ENCODE measurements at places on chromosomes 11 and 22.

DNA sequence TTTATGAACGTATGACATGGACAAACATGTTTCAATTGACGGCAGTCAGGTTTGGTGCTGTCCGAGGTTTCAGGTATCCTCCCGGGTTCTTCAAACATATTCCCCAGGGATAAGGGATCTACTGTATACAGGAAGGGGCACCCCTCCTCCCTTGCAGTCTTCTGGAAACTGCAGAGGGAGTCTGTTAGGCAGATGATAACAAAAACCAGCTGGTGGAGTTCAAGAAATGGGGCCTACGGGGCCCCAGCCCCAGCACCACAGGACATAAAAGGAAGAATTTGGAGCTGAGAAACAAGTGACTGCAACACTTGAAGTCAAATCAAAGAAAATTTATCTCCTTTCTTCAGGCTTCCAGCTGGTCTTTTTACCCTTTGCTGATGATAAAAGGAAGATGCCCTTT, 32.1 kb downstream of the SNU13 start:
- no peak for DNase-seq

DNA sequence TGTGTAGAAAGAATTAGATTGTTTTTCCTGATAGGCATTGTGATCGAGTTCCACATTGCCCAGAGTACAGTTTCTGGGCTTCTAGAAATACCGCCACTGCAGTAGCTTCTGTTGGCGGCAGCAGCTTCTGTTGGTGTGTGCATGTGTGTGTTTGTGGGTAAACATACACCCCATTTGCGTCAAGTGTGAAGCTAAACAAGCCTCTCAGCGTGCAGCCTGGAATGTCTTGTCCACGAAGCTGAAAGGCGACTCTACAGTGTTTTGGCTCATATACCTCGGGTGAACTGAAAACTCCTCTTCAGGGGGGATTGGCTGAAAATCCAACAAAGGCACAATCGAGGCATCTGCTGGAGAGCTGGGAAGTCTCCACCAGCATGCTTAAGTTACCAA, 112.0 kb upstream of the E2F8 start:
- no peak for DNase-seq

DNA sequence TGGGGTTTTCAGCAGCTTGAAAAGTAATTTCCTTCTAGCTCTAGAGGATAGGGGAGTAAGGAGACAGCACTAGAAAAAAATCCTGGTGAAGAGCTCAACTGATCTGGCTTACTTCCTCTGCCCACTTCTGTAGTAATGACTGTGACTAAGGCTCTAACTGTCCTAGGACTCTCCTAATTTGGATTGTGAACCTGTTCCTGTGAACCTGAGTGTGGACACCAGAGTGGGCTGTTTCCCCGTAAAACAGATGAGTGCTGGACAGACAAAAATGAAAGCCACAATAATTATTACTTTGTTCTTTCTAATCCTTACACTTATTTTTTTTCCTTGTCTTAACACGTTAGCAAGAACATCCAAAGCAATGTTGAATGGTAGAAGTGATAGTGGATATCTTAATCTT, 154.1 kb downstream of the AASDHPPT start:
- DNase-seq, result no peak

DNA sequence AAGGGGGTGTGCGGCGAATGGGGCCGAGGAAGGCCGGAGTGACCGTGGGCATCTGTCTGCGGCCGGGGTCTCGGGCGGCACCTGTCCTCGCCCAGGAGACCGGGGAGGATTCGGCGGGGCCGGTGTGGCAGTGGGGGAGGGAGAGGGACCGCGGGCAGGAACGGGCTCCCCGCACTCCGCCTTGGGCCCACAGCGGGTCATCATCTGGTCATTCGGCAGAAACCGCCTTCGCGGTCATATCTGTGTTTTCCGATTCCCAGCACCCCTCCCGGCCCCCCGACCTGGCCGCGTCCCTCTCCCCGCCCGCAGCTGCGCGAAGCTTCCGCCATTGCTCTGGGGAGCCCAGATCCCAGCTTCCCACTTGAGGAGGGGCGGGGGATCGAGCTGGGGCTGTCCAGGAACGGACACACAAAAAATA, 824 bp upstream of the CBX6 start:
- DNase-seq, result no peak

GRCh38 chr22:27814993-27815392, 13.4 kb upstream of the MN1 start:
- DNase-seq, result no peak

DNA sequence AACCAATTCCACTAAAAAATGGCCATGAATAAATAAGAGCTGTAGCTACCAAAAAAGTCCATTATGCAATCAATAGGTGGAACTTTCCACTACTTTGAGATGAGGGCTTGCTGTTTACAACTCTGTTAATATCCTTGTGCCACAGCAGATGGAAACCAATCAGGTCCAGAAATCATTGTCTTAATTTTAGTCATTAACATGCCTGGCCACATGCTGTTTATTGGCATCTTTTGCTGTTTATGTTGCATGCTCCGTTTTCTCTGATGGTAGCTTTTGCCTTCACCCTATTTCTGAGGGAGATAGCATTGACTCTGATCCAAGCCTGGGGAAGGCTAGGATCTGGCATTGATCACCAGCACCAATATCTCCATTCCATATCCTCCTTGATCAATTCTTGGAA, 192.9 kb upstream of the SEZ6L start:
- DNase-seq, result no peak

GRCh38 chr11:94794287-94795168, 26.4 kb downstream of the AMOTL1 start:
- no peak for DNase-seq

DNA sequence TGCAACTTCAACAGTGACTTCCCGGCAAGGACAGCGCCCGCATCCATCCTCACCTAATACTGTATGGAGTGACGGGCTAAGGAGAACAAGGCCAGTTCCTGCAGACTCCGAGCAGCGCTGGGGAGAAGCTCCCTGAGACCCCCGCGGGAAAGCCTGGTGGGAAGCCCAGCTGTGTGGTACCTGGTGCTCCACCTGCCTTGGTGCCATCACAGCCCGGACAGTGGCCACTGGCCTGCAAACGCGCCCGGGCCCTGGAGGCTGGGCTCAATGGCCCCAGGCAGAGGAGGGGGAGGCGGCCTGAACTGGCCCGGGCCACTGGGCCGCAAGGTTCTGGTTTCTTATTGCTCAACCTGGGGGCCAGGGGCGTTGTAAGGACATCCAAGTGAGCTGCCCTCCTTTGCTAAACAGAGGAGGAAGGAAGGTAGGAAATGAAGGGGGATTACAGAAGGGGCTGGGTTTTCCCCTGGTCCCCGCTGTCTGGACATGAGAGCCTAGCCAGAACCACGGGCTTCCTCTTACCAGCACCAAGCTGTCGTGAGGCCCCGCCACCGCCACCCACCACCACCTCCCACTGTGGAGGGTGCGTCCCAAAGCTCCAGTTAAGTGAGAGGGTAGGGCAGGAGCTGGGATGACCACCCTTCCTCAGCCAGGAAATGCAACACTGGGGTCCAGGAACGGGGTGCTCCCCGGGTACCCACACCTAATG, 8.5 kb upstream of the CDC42BPG start:
- no peak for DNase-seq

DNA sequence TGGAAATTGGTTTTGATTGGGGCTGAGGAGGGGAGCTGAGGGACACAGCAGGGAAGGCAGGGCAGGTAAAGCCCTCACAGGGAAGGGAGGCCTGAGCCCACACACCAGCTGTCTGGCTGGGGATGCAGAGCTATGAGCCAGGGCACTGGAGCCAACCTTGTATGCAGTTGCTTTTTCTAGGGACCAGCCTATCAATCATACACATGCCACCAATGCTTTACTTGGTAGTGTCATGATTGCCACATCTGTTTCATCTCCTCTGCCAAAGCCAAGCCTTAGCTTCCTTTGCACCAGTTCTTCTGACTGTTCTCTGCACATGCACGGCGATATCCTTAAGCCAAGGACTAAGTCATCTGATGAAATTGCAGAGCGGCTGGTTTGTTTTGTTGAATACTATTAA, 207.1 kb upstream of the PLET1 start:
- DNase-seq, result no peak

DNA sequence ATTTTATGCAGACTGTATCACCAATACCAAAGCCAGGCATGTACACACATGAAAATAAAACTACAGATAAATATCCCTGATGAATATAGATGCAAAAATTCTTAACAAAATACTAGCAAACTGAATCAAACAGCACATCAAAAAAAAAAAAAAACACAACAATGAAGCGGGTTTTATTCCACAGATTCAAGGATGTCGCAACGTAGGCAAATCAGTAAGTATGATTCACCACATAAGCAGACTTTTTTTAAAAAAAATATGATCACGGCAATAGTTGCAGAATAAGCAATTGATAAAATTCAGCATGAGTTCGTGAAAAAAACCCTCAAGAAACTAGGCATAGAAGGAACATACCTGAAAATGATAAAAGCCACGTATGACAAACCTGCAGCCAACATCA, 21.3 kb downstream of the OR51F1 start:
- DNase-seq, result no peak

DNA sequence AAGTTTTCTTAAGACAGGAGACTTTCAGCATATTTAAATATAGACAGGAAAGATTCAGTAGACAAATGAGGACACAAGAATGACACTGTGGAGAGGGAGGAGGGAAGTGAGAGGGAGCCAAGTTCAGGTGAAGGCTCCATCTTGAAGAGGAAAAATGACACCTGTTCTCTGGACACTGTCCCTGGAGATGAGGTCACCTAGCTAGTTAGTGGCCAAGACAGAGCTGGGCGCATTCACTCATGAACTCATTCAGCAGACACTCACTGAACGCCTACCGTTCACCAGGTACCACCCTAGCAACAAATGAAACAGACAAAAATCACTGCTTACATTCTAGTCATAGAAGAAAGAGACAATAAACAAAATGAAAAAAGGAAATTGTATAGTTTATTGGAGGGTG, 103.3 kb upstream of the PARVA start:
- DNase-seq, result no peak

DNA sequence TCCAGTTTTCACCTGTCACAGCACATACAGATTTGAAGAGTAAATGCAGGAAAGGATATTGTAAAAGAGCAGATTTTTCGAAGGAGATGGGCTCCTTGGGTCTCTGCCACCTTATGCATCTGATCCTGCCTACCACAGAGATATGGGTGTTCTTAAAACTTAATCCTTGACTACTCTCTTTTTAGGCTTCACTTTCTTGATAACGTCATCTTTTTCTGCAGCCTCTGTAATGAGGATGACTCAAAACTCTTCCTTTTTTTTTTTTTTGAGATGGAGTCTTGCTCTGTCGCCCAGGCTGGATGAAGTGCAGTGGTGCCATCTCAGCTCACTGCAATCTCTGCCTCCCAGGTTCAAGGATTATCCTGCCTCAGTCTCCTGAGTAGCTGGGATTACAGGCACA, 7.8 kb downstream of the PRR14L start:
- no peak for DNase-seq

DNA sequence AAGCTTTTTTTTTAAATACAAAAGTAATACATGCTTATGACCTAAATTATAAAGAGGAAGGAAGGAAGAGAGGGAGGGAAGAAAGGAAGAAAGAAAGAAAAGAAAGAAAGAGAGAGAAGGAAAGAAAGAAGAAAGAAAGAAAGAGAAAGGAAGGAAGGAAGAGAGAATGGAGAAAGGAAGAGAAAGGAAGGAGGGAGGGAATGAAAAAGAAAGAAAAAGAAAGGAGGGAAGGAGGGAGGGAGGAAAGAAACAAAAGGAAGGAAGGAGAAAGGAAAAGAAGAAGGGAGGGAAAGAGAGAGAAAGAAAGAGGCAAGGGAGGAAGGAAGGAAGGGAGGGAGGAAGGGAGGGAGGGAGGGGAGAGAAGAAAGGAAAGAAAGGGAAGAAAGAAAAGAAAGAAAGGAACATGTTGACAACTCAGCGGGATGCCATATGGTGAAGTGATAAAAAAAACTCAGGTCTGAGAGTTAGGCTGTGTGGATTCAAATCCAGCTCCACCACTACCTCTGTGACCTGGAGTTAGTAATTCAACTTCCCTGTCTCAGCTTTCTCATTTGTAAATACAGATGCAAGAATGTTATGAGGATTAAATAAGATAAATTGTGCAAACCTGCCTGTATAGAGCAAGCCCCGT, 9.6 kb upstream of the EED start:
- no peak for DNase-seq

DNA sequence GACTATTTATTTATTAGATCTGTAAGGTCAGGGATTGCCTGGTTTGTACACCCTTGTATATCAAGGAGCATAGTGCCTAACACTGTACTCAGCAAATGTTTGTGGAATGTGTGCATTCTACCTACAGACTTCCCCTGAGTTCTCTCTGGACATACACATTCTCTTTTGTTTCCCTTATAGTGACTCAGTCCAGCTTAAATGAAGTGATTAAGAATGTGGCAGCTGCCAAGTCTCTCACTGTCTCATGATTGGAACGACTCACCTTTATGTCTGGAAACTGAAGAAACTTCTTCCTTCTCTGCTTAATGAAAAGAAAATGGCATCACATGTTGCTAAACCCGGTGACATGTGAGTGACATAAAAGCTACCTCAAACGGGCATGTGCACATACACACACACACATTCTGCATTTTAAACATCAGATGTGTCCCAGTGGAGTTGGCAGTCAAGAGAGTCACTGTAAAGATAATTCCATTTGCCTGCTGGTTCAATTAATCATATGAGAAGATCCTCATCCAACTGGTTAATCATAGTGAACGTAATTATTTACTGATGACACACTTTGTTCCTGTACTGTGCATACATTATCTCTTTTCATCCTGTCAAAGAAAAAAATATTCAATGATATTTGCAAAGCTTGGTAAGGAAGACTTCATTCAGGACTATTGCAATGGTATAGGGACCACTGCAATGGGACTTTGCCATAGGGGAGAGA, 42.8 kb downstream of the GLYAT start:
- no peak for DNase-seq

DNA sequence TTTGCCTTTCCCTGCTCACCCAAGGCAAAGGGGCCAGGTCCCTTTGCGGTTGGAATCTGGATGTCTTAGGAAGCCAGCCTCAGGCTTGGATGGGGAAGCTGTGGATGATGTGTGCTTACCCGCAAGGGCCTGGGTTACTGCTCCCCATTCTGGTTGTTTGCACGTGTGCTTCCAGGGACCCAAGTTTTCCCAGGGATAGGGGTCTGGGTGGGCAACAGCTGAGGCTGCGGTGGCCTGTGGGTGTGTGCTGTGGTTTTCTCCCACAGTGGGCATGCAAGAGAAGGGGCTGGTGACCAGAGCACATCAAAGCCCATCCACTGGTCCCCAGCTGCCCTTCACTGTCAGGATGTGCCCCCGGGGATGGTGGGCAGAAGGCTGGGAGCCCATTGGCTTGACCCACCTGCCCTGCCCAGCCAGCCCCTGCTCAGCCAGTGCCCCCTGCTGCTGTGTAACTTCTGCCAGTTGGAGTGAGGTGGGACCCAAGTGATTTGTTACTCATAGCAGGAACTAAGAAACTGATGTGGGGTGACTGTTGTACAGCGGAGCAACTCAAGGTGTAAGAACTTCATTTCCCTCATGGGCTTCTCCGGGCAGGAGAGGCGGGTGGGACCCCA, 3.3 kb downstream of the CAPN5 start:
- no peak for DNase-seq

DNA sequence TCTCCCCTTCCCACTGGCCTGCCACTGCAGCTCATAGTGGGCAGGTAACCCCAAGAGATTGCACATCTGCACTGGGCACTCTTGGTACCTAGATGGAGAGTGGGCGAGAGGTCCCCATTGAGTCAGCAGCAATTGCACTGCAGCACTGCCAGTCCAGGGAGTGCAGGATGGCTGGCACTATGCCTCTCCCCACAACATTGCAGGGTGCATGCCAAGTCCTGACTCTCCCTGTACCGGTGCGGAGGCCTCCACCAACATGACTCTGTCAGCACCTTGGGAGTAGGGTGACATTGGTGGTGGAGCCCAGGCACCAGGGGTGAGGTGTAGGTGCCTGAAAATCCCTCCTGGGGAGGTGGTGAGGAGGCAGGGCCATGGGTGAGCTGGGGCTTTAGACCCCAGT, 82.2 kb downstream of the TRAF6 start:
- DNase-seq, result no peak
